NCI-H460 (cell line): ENCODE measurements at places on chromosomes 4 and X. TPM values are rescaled to one million over a fixed set of nuclear protein-coding genes. Genes with fewer than 3 reads are reported as not detected.

The HS3ST1 gene
- 0.54 and 4.6 TPM in 2 replicates for total RNA-seq

The PAGE2 gene
- total RNA-seq = not detected in 2 replicates

The CT45A10 gene
- not detected in 2 replicates for total RNA-seq

The ZFP92 gene
- 0.55 and 0.67 TPM in 2 replicates for total RNA-seq

The KLB gene
- not detected in 2 replicates for total RNA-seq

The SUPT20HL1 gene
- total RNA-seq = not detected in 2 replicates

The F8 gene
- total RNA-seq = 3.4 and 5.3 TPM in 2 replicates

The CXCL8 gene
- total RNA-seq = 1,552 and 1,559 TPM in 2 replicates

The ARHGEF9 gene
- 12.2 and 13.8 TPM in 2 replicates for total RNA-seq

The OTC gene
- total RNA-seq = not detected in 2 replicates

The ALPK1 gene
- 17.8 and 19.0 TPM in 2 replicates for total RNA-seq

The MAGEA2 gene
- not detected in 2 replicates for total RNA-seq

The TNMD gene
- total RNA-seq = not detected in 2 replicates

The COPS4 gene
- 40.4 and 55.3 TPM in 2 replicates for total RNA-seq

The USP17L27 gene
- total RNA-seq = not detected in 2 replicates

The FABP2 gene
- not detected in 2 replicates for total RNA-seq

The SEL1L3 gene
- total RNA-seq = 86.9 and 95.3 TPM in 2 replicates

The TBC1D9 gene
- total RNA-seq = 7.0 and 7.5 TPM in 2 replicates

The TBX22 gene
- total RNA-seq = not detected in 2 replicates

The SSX2B gene
- not detected in 2 replicates for total RNA-seq

The DMP1 gene
- total RNA-seq = 0.02 TPM in 1 of 2 replicates, not detected in the other

The GAGE12H gene
- total RNA-seq = not detected in 2 replicates

The BANK1 gene
- total RNA-seq = 0.05 and 0.12 TPM in 2 replicates

The TCEAL3 gene
- total RNA-seq = 3.2 and 5.0 TPM in 2 replicates

The LRCH2 gene
- total RNA-seq = 0.06 and 0.07 TPM in 2 replicates

The AADAT gene
- 10.7 and 14.5 TPM in 2 replicates for total RNA-seq

The STOX2 gene
- total RNA-seq = 2.2 and 4.4 TPM in 2 replicates

The MTM1 gene
- total RNA-seq = 8.3 and 12.2 TPM in 2 replicates

The MAGEA2B gene
- total RNA-seq = not detected in 2 replicates

The CPXCR1 gene
- not detected in 2 replicates for total RNA-seq

The CXCL1 gene
- total RNA-seq = 507 and 527 TPM in 2 replicates

The SOWAHD gene
- total RNA-seq = not detected in 2 replicates

The ZNF732 gene
- not detected in 2 replicates for total RNA-seq

The ABCB7 gene
- total RNA-seq = 35.6 and 35.8 TPM in 2 replicates

The TLL1 gene
- total RNA-seq = 0.17 and 0.20 TPM in 2 replicates

The FHIP1A gene
- total RNA-seq = 0.10 and 0.12 TPM in 2 replicates

The GNRHR gene
- not detected in 2 replicates for total RNA-seq

The SATL1 gene
- 0.17 and 0.37 TPM in 2 replicates for total RNA-seq

The ACOX3 gene
- total RNA-seq = 5.0 and 5.9 TPM in 2 replicates

The RTL9 gene
- 0.02 TPM in 1 of 2 replicates, not detected in the other for total RNA-seq

The SPANXA2 gene
- total RNA-seq = not detected in 2 replicates

The SH3D19 gene
- 19.3 and 20.4 TPM in 2 replicates for total RNA-seq

The RHOXF2B gene
- total RNA-seq = 0.23 TPM in 1 of 2 replicates, not detected in the other

The UTP14A gene
- total RNA-seq = 50.9 and 53.6 TPM in 2 replicates

The CLDN22 gene
- total RNA-seq = not detected in 2 replicates

The GSX2 gene
- not detected in 2 replicates for total RNA-seq

The ADH6 gene
- not detected in 2 replicates for total RNA-seq

The NDNF gene
- total RNA-seq = 0.35 and 0.79 TPM in 2 replicates

The POLN gene
- 0.50 and 0.75 TPM in 2 replicates for total RNA-seq

The PRSS48 gene
- total RNA-seq = not detected in 2 replicates

The FRAS1 gene
- 1.7 and 2.2 TPM in 2 replicates for total RNA-seq

The KCND1 gene
- 0.58 and 0.72 TPM in 2 replicates for total RNA-seq
